ENCODE measurements at places on chromosomes 12 and 14.

GRCh38 chr14:61925732-61926435, 163.7 kb downstream of the SNAPC1 start:
- no peak for DNase-seq

DNA sequence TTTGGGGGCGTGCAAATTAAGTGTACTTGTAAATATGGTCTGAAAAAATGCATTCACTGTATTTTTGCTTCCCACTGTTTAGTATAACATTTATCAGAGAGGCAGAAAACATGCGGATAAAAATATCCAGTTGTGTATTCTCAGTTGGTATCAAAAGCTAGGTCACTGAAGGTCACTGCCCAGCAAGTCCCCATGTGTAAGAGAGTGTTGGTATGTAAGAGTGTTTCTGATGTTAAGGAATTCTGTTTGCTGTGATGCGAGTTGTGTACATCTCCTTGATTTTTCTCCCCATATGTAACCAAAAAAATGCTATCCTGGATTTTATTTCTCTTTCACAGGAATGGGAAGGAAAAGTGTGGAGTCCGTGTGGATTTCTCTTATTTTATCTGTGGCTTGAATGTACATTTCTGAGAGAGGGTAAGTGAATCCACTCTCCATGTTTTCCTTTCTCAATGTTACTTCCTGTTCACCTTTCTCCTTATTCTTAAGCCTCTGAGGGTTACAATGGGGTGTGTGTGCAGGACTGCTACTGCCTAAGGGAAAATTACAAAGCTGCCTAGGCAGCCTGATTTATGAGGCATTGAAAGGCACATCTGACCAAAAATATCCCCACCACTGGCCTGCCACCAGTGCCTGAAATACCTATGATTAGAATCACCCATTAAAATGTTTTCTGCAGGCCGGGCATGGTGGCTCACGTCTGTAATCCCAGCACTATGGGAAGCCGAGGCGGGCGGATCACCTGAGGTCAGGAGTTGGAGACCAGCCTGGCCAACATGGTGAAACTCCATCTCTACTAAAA, 97.9 kb upstream of the USP44 start:
- DNase-seq = no peak

- peak; percentile 23 for DNase-seq
These were observed 62.4 kb downstream of the PRKAB1 start for GRCh38 chr12:119730381-119730780.

- DNase-seq = no peak
These were observed 145.9 kb downstream of the NRXN3 start for GRCh38 chr14:78316052-78316451.

GRCh38 chr12:128444598-128444997, 177.6 kb downstream of the TMEM132C start:
- DNase-seq = no peak

DNA sequence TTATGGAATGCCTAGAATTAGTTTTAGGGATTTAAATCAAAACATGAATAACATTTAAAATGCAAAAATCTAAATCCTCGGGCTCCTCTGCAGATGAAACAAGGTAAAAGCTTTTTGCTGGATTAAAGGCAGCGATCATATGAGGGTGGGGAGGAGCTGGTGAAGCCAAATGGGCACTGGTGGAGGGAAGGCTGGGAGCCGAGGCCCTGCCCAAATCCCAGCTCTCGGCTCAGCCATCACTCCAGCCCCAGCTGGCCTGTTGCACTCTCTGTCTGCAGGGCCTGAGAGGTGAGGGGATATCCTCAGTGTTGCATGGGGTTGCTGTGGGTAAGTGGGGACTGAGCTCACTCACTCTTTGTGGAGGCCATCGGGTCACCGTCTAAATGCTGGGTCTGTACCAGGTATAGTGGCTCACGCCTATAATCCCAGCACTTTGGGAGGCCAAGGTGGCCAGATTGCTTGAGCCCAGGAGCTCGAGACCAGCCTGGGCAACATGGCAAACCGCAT, 28.6 kb downstream of the CALM1 start:
- DNase-seq = no peak

DNA sequence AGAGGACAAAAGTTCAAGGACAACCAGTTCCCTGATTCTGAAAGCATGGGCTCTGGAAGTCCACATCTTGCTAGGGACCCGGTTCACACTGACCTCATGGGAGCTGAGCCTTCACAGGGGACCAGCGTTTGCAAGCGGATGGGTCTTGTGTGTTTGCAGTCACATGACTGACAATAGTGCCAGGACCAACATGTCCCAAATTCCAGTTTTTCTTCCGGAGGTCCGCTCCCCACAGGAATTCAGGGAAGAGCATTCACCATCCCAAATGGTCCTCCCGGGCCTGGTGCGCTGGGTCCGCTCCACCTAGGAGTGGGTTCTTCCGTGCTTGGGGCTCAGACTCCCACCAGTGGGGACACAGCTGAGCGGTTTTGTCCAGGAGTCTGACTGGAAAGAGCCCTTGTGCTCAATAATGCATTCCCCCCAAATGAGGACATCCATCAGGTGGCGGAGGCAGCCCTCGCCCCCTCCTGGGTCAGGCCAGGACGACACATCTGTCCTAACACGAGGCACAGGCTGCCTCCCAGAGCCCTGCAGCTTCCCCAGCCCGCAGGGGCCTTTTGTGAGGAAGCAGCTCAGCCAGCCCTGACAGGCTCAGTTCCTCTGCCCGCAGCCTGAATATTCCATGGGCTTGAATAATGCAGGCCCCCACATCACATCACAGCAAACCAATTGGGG, 91.8 kb upstream of the BCL11B start:
- no peak for DNase-seq

DNA sequence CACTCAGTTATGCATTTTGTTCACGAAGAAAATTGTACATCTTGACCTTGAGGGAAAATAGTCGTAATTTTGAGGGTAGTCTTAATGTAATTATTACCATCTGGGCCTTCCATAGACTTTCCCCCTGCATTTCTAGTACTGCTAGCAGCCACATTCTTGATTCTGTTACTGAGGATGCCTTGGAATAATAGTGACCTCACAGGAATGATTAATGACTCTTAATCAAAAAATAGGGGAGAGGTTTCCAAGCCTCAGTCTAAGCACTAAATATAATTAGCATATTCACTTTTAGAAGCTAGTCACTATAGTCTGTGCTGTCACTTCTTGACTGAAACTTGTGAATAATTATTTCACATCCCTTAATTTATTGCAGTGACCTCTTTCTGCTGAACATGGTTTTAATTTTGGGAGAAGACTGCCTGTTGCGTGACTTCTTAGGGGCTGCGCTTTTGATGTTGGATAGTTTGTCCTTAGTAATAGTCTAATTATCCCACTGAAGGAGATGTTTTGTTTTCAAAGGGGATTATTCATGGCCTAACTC, 400.5 kb downstream of the ADAMTS20 start:
- DNase-seq = no peak

DNA sequence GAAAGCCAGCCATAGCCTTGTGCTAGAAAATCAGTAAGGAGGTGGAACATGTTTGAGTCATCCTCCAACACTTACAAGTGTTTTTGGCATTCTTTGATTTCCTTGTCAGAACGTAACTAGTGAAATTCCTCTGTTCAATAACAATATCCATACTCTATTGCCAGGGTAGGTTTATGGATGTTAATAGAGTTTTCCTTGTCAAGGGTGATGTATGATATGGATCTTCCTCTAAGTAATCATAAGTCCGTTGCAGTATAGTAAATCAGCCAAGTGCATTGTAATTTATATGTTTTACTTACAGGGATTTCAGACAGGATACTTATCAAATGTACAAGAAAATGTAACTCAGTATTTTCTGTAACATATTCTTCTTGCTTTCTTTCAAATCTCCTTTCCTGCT, 19.4 kb downstream of the NAV3 start:
- no peak for DNase-seq

DNA sequence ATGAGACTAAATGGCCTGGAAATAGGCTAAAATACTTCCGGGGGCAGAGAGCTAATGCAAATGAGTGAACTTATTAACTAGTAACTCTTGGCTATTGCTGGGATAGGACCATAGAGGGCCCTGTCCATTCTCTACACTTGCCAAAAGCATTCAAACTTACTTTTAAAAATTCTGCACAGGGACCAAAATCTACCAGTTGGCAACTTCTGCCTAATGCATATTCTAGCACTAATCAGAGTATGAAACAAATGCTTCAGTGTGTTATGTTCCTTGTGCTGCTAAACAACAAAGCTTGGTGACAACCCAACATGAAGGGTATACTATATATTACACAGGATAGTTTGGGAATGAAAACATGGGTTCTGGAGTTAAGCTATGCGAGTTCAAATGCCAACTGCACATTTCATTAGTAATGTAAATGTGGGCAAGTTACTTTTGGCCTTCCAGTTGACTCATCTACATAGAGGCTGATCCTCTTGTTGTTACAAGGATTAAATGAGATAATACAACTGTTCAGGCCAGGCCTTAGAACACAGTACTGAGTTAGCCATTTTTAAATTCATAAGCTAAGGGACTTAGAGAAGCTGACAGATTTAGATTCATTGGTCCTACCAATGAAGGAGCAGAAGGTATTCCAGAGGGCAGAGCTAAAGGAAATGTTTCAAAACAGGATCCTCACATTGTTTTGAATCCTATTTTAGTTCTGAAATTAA, 32.4 kb downstream of the HIGD1C start:
- DNase-seq = no peak

DNA sequence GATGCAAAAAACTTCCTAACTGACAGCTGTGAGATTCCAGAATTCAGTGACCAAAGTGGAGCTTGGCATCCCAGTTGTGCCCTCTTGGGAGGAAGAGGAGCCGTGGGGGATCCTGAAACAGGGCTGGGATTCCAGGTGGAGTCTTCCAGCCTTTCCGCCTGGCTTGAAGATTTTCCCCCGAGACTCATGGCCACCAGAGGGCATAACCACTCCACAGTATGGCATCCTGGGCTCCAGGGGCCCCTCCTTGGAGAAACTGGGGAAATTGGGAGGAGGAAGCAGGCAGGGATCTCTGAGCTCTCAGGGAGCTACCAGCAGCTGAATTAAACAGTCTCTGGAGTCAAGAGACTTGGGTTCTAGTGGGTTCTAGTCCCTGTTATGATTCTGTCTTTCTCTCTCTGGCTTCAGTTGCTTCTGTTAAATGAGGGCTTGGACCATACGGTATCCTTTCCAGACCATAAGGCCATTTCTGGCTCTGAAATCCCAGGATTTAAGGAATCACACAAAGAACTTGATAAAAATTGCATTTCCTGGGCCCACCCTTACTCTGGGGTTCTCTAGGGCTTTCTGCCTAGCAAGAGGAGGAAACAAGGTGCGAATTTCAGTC, 2.6 kb upstream of the TAMALIN start:
- DNase-seq = peak; percentile 79

DNA sequence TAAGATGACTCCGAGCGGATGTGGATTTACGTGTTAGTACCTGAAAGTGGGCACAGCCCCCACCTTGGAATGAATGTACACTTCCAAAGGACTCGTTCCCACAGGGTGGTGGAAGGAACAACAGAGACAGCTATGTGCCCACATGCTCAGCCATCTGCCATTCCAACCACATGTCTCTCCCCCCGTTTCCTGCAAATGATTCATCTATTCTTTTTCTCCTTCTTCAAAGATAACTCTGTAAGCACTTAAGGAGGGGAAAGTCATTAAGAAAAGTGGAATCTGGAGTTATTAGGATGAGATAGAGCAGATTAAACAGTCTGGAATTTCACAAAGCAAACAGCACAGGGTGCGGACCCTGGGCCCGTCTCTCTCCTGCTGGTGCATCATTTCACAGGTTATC, 18.5 kb upstream of the DUSP6 start:
- DNase-seq = peak; percentile 47

DNA sequence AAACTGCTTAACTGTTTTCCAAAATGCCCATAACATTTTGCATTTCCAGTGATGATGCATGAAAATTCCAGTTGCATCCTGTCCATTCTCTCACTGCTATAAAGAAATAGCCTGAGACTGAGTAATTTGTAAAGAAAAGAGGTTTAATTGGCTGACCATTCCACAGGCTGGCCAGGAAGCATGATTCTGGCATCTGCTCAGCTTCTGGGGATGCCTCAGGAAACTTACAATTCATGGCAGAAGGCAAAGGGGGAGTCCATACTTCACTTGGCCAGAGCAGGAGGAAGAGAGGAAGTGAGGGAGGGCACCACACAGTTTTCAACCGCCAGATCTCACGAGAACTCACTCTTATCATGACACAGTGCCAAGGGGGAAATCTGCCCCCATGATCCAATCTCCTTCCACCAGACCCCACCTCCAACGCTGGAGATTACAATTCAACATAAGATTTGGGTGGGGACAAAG, 18.2 kb upstream of the CLEC2D start:
- peak; percentile 16 for DNase-seq

GRCh38 chr12:24750263-24750662, 198.6 kb downstream of the BCAT1 start:
- DNase-seq = no peak

DNA sequence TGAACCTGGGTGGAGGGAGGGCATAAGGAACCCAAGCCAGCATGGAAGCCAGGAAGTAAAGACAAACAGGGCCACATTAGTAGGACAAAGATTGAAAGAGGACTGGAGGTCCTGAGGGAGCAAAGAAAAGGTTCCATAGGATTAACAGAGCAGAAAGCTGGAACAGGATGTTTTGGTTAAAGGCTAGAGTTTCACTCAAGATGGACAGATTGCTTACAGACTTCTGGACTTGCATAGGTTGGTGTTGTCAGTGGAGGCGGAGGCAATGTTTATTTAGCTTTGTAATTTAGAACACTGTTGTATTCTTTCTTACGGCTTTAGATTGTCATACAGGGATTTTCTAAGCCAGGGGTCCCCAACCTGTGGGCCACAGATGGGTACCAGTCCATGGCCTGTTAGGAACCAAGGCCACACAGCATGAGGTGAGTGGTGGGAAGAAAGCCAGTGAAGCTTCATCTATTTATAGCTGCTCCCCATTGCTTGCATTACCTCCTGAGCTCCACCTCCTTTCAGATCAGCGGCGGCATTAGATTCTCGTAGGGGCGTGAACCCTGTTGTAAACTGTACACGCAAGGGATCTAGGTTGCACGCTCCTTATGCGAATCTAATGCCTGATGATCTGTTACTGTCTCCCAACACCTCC, 31.3 kb downstream of the ZNF664 start:
- no peak for DNase-seq

GRCh38 chr12:53052419-53053217, 2.8 kb downstream of the TNS2 start:
- DNase-seq = peak; percentile 97

- DNase-seq = no peak
These were observed 82.9 kb downstream of the DDX51 start for GRCh38 chr12:132061197-132061596.

DNA sequence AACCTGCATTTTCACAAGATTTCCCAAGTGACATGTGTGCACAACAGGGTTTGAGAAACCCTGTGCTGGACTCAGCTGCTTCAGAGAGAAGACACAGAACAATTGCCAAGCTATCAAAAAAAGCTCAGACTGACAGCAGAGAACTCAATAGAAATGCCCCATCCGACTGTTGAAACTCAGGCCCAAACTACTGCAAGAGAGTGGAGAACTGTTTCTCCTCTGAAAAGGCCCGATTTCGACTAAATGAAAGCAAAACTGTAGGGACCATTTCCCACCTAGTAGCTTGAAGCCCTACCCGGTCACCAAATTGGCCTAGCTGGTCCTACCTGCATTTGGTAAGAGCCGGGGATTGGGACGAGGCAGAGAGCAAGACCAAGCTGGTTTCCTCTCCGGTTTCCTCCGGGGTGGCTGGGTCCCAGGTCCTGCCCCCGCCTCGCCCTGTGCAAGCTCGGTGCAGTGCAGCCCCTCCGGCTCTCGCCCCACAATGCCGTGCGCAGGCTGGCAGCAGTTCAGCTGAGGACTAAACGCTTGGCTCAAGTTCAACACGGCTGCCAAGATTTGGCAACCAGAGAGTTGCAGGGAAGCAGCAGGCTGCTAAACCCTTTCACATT, 1180.6 kb downstream of the VRK1 start:
- DNase-seq = peak; percentile 79

GRCh38 chr14:92556863-92557543, 43.4 kb downstream of the RIN3 start:
- no peak for DNase-seq

- peak; percentile 70 for DNase-seq
These were observed 32.9 kb downstream of the MIPOL1 start for GRCh38 chr14:37230551-37231194.
